ENCODE measurements at places on chromosomes 16 and 17. TPM values are rescaled to one million over a fixed set of nuclear protein-coding genes. Genes with fewer than 3 reads are reported as not detected.

The WWP2 gene
- polyA plus RNA-seq: 13.3 TPM

The CMTM2 gene
- polyA plus RNA-seq: not detected

The NEUROD2 gene
- not detected for polyA plus RNA-seq

The PRSS27 gene
- polyA plus RNA-seq: 7.7 TPM

The CCDC154 gene
- polyA plus RNA-seq: 0.41 TPM

- H3K36me3 ChIP-seq: no peaks in the 10 kb centered on the region
- DNase-seq: peak; percentile 14
- no peak overlapping the region for H3K27ac ChIP-seq
- no peak overlapping the region for H3K4me3 ChIP-seq
- no peaks in the 10 kb centered on the region for H3K27me3 ChIP-seq
Observed at GRCh38 chr17:79645022-79645776, 34.3 kb upstream of the RBFOX3 start.

DNA sequence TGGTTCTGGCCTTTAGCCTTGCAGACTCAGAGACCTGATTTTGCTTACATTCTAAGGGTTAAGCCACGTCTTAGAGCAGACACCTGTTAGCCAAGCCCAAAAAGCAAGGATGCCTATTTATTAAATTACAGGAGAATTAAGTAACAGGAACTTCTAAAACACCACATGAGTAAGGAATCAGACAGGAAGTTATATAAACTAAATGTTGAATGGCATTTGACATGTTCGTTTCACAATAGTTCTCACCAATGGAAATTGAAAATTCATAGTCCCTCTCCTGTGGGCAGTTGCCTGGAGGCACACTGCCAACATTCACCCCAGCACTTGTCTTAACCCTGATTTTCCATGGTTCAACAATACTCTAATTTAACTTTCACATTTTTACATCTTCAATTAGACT is 9.0 kb downstream of the KRTAP9-7 start:
- DNase-seq: no peak
- H3K4me3 ChIP-seq: no peak overlapping the region
- H3K36me3 ChIP-seq: no peaks in the 10 kb centered on the region

DNA sequence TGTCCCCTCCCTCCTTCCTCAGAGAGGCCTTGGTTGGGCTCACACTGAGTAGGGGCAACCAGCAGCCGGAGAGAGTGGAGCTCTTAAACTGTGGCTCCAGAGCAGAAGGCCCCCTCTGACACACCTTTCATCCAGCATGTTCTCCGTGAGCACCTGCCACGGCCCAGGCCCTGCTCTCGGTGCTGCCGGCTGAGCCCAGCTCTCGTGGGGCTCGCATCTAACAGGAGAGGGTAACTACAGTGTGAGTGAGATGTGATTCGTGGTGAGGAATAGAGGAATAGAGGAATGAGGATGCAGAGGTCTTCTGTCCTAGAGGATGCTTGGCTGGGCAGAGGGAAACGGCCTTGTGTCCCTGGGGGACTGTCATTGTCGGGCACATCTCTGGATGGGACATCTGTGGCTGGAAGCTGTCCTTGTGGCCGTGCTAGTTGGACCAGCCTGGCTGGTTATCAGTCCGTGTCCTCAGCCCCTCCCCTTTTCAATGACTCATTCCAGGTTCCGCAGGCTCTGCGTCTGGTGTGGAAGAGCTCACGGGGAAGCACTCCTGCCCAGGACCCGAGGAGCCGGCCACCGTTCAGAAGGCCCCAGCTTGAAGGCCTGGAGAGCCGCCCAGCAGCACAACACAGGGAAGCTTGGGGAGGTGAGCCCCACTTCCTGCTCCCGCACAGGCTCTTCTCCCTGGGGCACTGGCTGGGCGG is 11.9 kb upstream of the DNASE1 start:
- no peak overlapping the region for H3K4me3 ChIP-seq
- peak overlapping the region; percentile 75 for H3K27ac ChIP-seq
- peaks cover 31% of the 10 kb centered on the region for H3K4me1 ChIP-seq
- peak; percentile 91 for DNase-seq

GRCh38 chr17:4332296-4332970 is 34.0 kb downstream of the UBE2G1 start:
- DNase-seq: no peak
- peaks cover 27% of the 10 kb centered on the region for H3K4me1 ChIP-seq
- no peaks in the 10 kb centered on the region for H3K36me3 ChIP-seq
- no peaks in the 10 kb centered on the region for H3K27me3 ChIP-seq

DNA sequence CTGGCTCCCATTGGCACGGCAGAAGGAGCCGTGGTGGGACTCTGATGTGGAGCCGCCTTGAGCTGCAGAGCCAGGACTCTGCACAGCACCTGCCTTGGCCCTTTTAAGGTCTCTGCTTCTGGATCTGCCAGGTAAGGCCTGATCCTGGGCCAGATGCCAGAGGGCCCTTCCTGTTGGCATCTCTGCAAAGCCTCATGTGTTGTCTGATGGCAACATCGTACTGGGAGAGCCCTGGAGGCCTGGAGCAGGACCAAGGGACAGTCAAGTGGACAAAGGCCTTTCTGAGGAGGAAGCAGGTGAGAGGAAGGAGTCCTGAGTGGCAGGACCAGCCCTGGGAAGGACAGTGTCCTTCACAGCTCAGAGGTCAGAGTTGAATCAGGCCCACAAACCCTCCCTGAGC is 26.1 kb downstream of the SOCS1 start:
- no peak overlapping the region for H3K4me3 ChIP-seq
- no peaks in the 10 kb centered on the region for H3K27me3 ChIP-seq
- no peak for DNase-seq
- H3K36me3 ChIP-seq: no peaks in the 10 kb centered on the region
- no peak overlapping the region for H3K27ac ChIP-seq

DNA sequence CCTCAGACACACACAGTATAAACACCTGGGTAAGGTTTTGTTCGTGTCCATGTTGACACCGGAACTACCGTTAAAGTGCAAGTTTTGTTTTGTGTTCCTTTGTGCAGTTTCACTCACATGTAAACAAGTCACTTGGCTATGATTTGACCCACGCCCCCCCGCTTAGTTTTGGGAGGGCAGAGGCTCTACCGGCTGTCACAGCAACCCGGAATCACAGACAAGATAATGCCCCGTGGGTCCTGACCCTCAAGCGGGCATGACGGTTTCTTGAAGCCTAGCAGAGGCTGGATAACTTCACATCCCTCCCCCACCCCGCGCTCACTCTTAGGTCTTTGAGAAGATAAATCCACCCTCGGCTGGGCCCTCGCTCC is 1.7 kb downstream of the RASD1 start:
- no peak overlapping the region for H3K4me3 ChIP-seq
- H3K4me1 ChIP-seq: peaks cover 7% of the 10 kb centered on the region
- DNase-seq: no peak
- H3K27me3 ChIP-seq: no peaks in the 10 kb centered on the region

DNA sequence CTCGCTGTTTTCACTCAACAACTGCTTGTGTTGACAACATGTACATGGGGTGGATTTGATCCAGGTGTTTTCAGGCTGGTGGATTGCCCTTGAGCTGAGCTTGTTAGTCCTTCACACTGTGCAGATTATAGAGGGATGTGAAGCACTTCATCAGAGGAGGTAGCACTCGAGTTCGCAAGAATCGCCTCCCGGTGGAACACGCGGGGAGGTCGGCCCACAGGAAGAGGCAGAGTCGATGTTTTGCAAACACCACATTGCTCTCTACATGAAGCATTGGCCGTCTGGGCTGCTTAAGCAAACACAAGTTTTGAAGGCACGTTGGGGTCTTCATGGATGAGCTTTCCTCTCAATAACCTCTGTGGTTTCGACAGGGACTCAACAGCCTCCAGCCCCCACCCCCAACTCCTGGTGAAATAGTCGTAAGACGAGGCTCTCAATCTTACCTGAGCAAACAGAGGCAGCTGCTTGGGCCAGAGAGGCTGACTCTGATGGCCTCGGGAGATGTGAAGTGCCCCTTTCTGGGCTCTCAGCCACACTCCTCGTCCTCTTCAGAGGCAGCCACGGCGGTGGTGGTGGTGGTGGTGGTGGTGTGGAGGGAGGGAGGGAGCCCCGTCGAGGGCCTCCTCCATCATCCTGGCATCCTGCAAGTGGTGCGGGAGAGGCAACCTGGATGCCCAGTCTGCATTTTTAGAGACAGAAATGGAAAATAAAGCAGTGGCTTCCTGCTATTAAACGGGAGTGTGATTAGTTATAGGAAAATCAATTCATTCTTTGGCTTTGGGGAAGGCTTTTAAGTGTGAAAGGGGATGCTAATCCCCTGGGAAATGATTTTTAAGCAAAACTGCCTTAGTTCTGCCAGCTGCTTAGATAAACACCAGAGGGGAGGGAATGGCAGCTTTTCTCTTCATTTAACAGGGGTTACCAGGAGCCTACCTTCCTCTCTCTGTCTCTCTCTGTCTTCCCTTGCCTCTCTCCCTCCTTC is 552.5 kb upstream of the EEF2KMT start:
- H3K36me3 ChIP-seq: no peaks in the 10 kb centered on the region
- no peaks in the 10 kb centered on the region for H3K4me1 ChIP-seq
- H3K4me3 ChIP-seq: no peak overlapping the region
- H3K27ac ChIP-seq: no peak overlapping the region
- no peak for DNase-seq

DNA sequence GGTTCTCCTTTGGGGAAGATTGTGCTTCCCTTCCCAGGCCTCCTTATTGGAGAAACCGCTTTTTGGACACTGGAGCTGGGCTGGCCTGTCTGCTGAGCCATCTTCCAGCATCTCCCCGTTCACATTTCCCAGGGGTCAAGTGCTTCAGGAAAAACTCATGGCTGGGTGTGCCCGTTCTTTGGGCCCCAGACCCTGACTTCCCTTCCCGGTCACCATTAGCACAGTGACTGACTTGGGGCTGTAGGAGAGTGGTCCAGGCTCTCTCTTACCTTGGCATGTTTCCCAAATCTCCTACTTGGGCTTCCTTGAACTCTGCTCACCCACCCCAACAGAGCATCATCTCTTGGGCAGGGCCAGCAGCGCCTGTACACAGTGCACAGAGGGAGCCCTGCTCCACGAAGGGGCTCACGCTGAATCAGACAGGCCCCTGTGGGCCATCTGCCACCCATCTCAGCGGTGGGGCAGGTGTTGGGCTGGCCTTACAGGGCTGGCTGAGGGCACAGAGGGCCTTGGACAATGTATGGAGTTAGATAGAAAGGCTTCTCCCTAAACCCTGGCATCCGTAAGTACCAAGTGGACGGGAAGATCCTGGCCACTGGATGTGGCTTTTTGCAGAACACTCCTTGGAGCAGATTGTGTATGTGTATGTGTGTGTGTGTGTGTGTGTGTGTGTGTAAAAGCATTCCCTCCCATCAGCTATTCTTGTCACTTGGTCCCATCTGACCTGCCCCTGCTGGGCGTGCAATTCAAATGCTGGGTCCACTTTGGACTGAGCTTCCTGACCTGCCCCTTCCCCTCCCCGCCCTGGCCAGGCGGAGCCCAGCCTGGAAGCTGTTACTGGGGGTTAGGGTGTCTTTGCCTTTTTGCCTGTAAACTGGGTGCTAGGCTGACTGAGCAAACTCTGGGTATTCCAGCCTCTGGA is 24.9 kb upstream of the CDC42EP4 start:
- peak; percentile 49 for DNase-seq
- no peaks in the 10 kb centered on the region for H3K36me3 ChIP-seq
- peaks cover 20% of the 10 kb centered on the region for H3K4me1 ChIP-seq
- H3K27ac ChIP-seq: no peak overlapping the region

DNA sequence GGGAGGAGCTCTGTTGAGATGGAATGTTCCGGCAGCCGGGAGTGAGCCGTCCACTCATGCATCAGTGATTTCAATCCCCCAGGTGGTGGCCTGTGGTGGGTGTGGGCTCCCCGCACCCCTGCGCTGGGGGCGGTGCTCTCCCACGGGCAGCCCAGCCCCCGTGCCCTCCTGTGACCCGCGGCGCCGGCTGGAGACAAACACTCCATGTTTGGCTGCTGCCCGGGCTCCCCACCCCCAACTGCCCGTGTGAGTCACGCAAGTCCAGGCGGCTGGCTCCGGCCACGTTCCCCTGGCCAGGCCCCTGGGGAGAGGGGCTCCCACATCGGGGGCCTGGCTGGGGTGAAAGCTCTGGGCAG is 29.4 kb downstream of the CACNA1H start:
- H3K27me3 ChIP-seq: peaks cover 29% of the 10 kb centered on the region
- no peak for DNase-seq
- H3K36me3 ChIP-seq: no peaks in the 10 kb centered on the region
- H3K27ac ChIP-seq: no peak overlapping the region
- H3K4me1 ChIP-seq: peaks cover 17% of the 10 kb centered on the region
